ENCODE measurements at places on chromosomes 4 and X.

- no peak for DNase-seq
Observed at GRCh38 chr4:73208376-73208775, 50.2 kb downstream of the ANKRD17 start.

DNA sequence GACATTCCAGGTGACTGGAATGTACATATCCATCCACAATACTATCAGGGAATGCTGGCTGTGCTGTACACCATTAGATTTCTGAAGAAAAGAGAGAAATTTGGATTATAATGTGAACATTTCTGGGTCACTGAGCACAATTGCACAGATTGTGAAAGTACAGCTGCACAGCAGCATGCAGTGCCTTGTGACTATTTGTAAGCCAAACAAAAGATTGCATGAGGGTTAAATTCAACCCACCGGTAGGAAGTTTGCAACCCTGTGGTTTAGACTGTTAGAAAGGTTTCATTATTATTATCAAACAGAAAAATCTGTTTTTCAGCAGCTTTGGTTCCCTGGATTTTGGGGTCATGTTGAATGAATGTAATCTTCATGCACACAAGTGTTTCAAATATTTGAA lies 24.5 kb downstream of the DDIT4L start:
- DNase-seq = no peak

GRCh38 chr4:4387531-4388310 lies 819 bp downstream of the NSG1 start:
- DNase-seq = no peak

- DNase-seq = no peak
Observed at GRCh38 chr4:24937176-24937916, 24.5 kb upstream of the CCDC149 start.

- no peak for DNase-seq
Observed at GRCh38 chr4:52660643-52661042, 1.5 kb upstream of the USP46 start.

- no peak for DNase-seq
Observed at GRCh38 chr4:131488772-131489171, 1660.3 kb upstream of the PCDH10 start.

GRCh38 chr4:110730318-110730717 lies 107.4 kb upstream of the PITX2 start:
- DNase-seq = no peak

GRCh38 chr4:1521821-1522361 lies 115.6 kb upstream of the NKX1-1 start:
- no peak for DNase-seq

DNA sequence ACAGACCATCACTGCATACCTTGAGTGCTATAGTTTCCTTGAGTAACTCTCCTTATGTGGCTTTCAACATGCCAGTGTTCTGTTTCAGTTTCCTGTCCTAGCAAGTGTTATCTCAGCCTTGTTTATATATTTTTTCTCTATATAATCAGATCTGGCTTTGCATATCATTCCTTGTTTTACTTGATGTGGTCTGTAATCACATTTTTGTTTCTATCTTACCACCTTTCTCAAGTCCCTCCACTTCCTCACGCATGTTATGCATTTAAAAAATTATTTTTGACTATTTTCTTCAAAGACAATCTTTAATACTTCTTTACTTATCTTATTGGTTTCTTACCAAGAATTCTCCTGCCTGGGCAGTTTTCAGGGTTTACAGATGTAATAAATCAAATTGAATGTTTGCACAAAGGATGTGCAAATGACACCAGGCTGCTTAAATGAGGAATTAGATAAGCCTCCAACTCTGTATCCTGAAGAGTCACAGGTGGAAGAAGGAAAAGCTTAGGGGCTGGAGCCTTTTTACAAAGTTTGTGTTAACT lies 351.2 kb downstream of the BMPR1B start:
- no peak for DNase-seq

DNA sequence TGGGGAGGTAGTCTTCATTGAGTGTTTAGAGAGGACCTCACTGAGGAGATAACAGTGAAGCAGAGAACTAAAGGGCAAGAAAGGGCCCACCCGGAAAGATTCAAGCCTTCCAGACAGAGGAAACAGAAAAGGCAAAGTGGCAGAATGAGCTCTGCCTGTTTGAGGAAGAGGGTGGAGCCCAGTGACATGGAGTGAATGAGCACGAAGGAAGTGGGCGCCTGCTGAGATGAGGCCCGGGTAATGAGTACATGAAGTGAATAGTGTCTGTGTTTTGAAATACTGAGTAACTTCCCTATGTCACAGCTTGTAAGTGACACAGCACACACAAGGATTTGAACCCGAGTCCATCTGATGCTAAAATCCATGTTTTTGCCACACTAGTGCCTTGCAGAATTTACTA lies 32.5 kb upstream of the TLR2 start:
- DNase-seq = peak; percentile 7

DNA sequence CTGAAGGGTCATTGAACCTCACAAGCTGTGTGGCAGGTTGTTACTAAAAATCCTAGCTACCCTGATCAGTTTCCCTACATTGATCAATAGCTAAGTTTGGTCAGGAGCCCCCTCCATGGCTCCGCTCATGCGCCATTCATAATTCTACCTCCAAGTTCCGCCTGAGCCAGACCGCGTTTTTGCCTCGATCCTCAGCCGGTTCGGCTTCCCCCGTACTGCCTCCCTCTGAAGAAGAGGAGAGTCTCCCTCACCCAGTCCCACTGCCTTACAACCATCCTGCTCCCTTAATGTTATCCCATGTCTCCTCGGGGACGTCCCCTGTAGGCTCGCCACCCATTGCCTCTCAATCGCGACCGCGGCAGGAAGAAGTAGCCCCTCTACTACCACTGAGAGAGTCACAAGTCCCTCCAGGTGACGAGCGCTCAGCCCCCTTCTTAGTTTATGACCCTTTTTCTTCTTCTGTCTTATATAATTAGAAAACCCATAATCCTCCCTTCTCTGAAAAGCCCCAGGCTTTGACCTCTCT lies 158.2 kb downstream of the DEFB131A start:
- DNase-seq = no peak

DNA sequence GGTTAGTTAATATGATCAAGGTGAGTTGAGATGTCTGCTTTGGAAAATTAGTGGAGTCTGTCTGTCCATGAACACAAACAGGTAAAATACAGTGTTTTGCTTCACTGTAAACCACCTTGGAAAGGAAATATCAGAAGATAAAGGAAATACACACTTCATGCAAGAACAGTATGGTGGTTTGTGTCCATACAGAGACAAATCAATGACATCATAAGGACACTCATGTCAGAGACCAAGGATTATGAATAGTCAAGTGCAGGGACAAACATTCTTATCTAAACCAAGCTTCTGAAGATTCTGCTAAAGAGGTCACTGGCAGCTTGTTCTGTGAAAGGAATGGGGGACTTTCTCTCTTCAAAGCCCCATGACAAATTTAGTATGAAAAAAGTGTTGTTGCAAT lies 322.9 kb upstream of the F9 start:
- DNase-seq = no peak

- no peak for DNase-seq
Observed at GRCh38 chr4:11622961-11623725, 194.4 kb upstream of the HS3ST1 start.

GRCh38 chrX:10108288-10108687 lies 48.5 kb upstream of the CLCN4 start:
- no peak for DNase-seq

GRCh38 chr4:82053396-82053795 lies 320.4 kb downstream of the HNRNPD start:
- DNase-seq = no peak

DNA sequence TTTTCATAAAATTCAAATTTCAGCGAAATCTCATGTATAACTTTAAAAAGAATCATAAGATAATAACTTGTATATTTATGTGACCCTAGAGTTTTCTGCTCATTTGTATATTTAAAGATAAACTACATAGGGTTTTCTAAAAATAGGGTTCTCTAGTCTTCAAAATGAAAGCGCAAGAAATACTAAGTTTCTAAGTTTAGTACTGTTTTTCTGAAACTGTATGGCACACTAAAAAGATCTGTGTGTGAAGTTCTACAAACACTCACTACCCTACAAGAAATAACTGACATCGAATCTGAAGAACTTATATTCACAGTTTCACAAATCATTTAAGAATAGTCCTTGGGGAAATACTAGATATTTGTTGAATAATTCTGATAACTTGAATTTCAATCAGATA lies 38.7 kb upstream of the NDST4 start:
- DNase-seq = no peak

- DNase-seq = no peak
Observed at GRCh38 chr4:93199492-93199891, 629.1 kb upstream of the ATOH1 start.

Data from T follicular helper cell (primary cell).